Suppressor macrophage (primary cell): ENCODE measurements at places on chromosomes 4 and X.

DNA sequence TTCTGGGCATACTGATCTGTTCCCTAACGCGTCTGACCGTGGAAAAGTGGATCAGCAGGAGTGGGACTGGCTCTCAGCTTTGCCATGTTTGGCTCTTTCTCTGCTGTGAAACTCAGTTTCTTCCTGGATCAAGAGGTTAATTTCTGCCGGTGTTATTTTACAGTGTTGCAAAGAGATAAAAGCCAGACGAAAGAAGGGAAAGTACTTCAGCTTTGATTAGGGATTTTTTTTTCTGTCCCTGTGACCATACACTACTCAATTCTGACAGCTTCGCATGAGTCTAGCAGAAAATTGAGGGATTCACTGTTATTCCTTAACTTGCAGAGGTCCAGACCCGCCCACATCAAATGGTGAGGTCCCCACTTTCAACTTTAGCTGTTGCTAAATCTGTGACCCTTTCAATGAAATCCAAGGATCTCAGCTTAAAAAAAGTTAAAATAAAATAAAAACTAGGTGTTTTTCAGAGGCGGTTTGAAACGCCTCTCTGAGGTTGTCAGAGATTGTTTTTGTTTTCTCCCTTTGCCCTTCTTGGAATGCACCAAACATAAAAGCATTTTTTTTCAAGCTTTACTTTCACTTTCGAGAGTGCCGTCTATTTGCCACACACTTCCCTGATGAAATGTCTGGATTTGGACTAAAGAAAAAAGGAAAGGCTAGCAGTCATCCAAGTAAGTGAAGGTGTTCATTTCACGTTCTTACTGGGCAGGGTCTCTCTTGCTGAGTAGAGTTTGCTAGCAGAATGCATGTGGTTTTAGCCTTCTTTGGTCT is at the start of gene TLR3:
TLR3 (plus strand) TSS at position 576 of the 768 bp plus-strand sequence. CDS start 7,464 bp downstream, outside the sequence.
- peak; percentile 63 for DNase-seq

DNA sequence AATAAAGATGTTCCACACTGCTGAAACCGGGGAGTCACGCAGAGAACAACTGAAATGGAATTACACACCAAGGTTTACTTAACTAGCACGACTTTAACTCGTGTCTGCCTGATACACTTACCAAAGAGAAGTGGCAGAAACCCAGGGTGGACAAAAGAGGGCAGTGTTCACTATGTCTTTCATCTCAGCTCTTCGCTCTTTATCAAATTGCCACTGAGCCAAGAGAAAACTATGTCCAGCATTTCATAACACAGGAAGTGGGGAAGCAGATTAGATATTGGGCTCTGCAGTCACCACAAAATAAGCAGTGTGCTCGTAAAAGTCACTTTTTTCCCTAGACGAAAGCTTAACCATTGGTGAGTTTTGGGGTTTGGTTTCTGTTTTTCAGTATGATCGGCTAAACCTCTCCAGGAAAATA is 155.7 kb downstream of the CHIC2 start:
- peak; percentile 69 for DNase-seq

DNA sequence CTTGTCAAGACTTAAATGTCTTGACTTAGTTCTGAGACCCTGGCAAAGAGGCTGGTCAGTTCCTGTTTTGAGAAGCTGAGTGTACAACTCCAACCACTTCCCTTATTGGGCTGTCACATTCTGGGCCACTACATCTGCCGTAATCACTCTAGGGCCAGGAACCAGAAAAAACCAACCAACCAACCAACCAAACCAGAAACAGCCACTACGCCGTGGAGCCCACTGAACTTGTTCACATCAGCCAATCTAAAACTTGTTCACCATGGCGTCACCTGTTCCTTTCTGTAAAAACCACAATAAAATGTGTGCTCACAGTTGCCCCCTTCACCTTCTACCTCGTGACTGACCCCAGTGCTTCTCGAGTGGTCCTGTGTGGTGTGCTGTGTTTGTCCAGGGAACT is 107.3 kb downstream of the JADE1 start:
- peak; percentile 90 for DNase-seq

- DNase-seq = no peak
Measured at GRCh38 chrX:153969904-153970356, 1.7 kb downstream of the HCFC1 start.

DNA sequence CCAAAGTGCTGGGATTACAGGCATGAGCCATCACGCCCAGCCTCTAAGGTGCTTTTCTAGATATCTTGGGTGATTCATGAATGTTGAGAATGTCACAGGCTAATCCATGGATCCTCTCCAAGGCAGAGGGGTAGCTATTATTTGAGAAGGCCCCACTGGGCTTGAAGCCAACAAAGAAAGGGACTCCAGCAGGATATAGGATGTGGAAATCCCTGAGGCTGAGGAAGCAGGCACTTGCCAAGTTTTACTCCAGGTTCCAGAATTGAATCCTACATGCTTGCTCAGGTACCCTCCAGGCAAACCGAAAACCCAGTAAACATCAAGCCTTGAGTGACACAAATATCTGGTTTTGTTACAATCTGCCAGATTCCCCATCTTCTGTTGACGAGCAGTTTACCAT is 15.8 kb downstream of the NLGN3 start:
- DNase-seq = no peak

DNA sequence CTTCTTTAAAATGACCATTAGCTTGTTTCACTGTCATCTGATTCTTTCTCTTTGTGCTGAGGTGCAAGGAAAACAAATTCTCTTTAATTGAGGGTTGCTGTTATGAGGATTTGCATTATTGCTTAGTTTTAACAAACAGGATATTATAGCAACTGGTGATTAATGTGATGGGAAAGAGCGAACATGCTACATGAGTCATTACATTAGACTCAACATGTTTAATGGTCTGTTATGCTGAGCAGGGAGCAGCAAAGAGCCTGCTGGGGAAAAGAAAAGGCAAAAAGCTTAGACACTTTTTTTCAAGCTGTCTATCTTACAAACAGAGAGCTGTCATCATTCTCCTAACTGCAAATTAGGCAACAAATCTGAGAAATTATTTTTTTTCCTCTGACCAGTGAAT is 230.5 kb upstream of the LCORL start:
- DNase-seq = no peak

DNA sequence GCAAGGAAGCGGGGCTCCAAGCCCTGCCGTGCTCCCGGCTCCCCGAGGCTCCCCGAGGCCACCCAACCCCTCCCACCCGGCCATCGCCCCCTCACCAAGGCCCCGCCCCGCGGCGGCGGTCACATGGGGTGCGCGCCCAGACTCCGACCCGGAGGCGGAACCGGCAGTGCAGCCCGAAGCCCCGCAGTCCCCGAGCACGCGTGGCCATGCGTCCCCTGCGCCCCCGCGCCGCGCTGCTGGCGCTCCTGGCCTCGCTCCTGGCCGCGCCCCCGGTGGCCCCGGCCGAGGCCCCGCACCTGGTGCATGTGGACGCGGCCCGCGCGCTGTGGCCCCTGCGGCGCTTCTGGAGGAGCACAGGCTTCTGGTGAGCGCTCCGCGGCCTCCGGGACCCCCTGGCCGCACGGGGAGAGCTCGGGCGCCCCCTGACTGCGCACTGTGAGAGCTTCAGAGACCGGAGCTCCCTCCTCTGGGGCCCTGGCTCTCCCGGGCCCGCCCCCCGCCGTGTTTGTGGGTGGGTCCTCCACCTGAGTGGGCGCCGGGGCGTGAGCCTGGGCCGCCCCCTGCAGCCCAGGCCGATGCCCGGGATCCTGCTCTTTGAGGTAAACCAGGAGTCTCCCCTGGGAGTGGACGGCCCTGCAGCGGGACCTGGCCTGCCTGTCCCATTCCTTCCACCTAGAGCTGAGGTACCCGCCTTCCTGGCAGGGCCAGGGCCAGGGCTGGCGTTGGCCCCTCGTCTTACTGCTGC is at the start of gene IDUA:
IDUA (plus strand) TSS at position 166 of the 745 bp plus-strand sequence; CDS start at position 207, 41 bp downstream.
- peak; percentile 94 for DNase-seq

GRCh38 chrX:102712216-102712966 is at the start of gene GPRASP2:
Gene GPRASP2 (plus strand): TSS chrX:102712448. CDS start chrX:102714870, 2,422 bp downstream.
- no peak for DNase-seq

- DNase-seq = no peak
Measured at GRCh38 chr4:3412257-3413020, 29.3 kb upstream of the HGFAC start.

GRCh38 chr4:182914357-182914756 is 2.8 kb downstream of the DCTD start:
- DNase-seq = no peak

DNA sequence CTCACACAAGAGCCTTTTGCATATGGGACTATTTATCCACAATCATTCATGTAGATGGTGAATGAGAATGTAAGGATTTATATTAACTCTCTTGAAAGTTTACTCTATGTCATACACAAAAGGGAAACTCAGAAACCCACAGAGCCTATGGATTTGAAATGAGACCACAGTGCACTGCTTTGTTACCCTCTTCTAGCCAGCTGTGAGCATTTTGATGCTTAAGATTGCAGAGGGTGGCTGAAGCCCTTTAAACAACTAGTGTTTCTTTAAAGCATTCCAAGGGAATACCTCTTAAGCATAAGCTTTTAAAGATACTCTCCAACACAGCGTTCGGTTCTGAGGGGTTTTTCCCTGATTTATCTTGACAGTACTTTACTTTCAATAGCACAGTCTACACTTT is 113.9 kb downstream of the NKX6-1 start:
- DNase-seq = no peak

DNA sequence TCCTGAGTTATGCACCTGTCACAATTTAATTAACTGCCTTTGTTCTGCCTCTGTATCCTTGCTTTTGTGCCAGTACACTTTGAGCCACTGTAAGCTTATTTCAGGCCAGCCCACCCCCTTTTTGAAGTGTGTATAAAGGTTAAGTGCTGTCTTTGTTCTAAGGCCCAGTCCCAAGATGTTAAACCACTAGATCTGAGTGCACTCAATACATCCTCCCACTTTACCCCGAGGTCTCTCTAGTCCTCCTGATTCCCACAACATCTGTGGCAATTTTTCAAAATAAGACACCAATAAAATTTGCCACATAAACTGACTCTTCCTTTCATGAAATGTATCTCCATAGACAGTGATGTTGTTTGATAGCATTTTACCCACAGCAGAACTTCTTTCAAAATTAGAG is 124.1 kb upstream of the SPIN4 start:
- no peak for DNase-seq

- DNase-seq = no peak
Measured at GRCh38 chrX:96379951-96380350, 304.7 kb upstream of the DIAPH2 start.

DNA sequence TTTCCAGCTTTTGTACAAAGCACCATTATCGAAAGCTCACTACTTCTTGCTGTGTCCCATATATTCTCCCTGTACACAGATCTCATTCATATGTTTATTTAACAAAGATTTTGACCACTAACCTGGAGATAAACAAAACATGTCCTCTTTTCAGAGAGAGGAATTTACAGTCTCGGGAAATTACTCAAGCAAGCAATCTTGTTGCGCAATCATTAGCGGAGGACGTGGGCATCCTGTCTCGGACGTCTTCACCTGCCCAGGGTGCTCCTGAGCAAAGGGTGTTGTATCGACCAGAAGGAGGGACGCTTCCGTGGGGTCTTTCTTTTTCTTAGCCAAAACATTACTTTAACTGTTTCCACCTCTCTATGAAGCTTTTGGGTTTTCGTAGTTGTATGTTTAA is 66.5 kb upstream of the CLCN4 start:
- no peak for DNase-seq

DNA sequence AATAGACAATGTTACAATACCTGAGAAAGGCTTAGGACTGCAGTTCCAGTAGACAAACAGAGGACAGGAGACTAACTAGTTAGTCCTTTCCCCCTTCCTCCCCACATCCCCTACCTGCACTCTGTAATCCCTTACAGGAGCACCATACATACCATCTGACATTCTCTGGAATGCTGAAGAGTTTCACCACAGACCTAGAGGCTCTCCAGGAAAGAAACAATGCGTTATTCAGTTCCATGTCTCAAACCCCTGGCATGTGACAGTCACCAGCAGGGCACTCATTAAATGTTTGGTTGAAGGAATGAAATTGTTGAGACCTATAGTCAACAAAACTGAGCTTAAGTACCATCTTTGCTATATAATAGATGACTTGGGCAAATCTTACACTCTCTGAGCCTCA is 100.2 kb upstream of the USP38 start:
- DNase-seq = no peak

GRCh38 chr4:138259824-138260223 is 17.7 kb upstream of the SLC7A11 start:
- no peak for DNase-seq

DNA sequence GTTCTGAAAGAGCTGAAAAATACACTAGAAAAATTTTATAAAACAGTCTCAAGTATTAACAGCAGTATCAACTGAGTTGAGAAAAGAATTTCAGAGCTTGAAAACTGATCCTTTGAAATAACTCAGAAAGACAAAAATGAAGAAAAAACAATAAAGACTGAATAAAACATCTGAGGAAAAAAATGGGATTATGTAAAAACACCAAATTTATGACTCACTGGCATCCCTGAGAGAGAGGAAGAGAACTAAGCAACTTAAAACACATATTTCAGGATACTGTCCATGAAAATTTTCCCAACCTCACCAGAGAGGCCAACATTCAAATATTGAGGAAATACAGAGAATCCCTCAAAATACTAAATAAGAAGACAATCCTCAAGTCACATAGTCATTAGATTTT is 22.9 kb downstream of the PABPC4L start:
- DNase-seq = no peak

DNA sequence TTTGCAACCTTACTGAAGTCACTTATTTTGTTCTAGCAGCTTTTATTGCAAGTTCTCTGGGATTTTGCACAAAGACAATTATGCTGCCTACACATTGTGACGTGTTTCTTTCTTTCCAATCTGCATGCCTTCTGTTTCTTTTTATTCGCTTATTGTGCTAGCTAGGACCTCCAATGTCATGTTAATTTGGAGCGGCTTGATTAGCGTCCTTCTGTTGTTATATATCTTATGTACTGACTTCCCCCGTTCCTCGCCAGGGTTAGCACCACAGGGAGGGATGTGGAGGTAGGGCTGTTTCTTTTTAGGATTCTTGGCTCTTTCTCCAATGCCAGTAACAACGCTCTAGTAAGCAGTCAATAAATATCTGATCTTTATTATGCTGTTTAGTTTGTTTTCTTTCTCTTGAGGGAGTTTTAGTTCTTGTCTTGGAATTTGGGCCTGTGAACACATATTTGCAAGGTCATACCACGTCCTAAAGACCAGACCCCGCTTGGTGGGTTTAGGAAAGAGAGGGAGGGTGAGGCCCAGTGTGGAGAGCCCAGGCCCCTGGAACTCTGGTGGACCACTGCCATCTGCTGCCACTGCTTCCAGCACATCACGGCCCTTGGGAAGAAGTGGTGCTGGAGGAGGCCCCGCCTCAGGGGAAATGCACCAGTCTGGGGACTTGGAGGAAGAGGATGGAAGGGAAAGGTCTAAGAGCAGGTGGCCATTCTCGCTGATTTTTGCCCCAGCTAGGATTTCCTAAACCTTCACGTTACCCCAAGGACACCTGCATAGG is 129.1 kb downstream of the TRIML1 start:
- no peak for DNase-seq

GRCh38 chrX:66042307-66043077 is 2.6 kb upstream of the VSIG4 start:
- no peak for DNase-seq

DNA sequence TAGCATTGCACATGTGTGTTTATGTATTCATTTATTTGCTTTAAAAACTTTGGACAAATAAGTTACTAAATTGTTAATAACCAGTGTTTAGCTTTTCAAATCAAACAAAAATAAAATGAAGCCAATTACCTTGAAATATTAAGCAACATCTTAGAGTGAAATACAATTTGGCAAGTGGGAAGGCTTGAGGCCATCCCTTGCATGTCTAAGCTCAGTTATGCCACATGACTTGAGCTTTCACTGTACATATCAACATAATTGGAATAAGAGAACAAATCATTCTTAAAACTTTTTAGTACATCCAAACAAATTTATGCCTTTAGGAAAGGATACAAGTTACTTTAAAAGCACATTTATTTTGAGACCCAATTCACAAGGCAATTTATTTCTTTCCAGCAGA is 640.6 kb downstream of the SPRY1 start:
- no peak for DNase-seq

GRCh38 chrX:8043121-8043520 is 115.9 kb upstream of the PNPLA4 start:
- no peak for DNase-seq
